ENCODE measurements at places on chromosomes 13 and 19.

DNA sequence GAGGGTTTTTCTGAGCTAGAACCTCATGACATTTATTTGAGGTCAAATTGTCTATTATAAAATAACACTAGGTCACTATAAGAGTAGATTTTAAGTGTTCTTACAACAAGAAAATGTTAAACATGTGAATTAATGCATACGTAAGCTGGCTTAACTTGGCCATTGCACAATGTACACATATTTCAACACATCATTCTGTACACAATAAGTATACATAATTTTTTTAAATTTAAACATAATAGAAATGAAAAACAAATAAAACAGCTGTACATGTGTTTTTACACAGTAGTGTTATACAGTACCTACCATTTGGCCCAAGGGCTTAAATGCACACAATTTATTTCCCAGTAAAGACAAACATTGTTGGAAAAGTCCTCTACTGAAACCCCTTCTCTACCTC is 269.9 kb downstream of the DACH1 start:
- DNase-seq, result no peak

DNA sequence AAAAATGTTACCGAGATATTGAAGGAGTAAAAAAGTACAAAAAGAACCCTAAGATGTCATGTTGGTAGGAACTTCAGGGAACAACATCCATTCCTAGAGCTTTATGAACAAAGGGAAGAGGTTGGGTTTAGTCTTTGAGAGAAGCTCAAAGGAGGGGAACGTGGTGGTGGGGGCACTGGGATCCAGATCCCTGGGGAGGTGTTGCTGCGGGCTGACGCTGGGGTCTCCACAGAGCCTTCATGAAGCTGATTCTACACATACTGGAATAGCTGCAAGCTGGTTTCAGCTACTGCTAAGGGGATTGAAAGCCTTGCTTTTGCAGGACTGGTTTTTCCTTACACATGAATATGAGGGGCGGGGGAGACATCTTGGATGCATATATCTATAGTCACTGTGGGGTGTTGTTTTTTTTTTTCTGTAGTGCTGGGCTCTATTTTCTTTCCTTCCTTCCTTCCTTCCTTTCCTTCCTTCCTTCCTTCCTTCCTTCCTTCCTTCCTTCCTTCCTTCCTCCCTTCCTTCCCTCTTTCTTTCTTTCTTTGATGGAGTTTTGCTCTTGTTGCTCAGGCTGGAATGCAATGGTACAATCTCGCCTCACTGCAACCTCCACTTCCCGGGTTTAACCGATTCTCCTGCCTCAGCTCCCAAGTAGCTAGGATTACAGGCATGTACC is 6.5 kb upstream of the MZF1 start:
- no peak for DNase-seq

GRCh38 chr13:27971236-27971645 is 2.1 kb upstream of the CDX2 start:
- DNase-seq, result no peak

DNA sequence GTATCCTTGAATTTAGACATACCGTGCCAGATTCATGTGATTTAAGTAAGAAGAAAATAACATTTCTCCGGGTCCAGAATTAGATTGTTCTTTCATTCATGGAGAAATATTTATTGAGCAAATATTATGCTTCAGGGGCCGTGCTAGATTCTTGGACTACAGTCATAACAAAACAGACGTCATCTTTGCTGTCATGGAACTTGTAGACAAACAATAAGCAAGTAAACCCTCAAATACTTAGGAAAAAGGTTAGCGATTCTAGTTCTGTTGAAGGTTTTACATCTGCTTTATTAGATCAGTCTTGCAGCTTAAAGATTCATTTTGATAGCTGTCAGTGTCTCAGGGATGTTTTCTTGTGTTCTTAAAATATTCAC is 16.9 kb downstream of the ZNF507 start:
- DNase-seq, result no peak

GRCh38 chr13:99258210-99258860 is at the start of gene GPR18:
GPR18 (minus strand) TSS chr13:99258379; CDS start chr13:99255872, 2,507 bp downstream.
- DNase-seq, result no peak

- no peak for DNase-seq
These were observed 22.0 kb downstream of the NOTCH3 start for GRCh38 chr19:15178629-15179308.

- DNase-seq, result peak; percentile 76
These were observed 436 bp upstream of the BBC3 start for GRCh38 chr19:47231215-47232054.

DNA sequence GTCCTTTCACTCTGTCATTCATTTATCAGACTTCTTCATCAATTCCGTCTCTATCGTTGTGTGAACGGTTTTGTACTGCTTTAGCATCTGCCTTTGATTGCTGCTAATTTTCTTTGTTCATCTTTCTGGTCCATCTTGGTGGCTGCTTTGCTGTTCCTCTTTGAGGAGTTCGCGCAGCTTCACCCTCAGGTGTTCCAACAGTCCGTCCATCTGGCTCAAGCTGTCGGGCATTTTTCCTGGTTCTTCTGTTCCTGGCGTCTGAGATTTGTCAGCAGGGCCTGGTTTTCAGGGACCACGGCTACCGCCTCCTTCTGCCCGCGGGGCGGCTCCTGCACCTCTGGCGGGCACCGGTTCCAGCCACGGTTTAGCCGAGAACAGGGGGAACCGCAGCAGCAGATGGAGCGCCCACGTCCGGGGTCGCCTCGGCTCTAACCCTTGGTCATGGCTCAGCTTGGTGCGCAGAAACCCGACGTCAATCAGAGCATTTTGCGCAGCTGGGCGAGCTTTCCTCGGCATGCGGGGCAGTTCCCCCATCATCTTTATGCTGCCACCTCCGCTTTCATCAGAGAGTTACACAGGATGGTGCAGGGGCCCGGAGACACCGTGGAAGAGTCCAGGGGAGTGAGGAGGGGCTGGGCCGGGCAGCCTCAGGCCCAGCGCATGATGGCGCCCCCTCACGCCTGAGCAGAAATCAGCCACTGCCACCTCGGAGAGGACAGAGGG is 89.5 kb downstream of the ZNF100 start:
- no peak for DNase-seq

- DNase-seq, result peak; percentile 56
These were observed 651 bp downstream of the GAPDHS start for GRCh38 chr19:35533822-35534392.

DNA sequence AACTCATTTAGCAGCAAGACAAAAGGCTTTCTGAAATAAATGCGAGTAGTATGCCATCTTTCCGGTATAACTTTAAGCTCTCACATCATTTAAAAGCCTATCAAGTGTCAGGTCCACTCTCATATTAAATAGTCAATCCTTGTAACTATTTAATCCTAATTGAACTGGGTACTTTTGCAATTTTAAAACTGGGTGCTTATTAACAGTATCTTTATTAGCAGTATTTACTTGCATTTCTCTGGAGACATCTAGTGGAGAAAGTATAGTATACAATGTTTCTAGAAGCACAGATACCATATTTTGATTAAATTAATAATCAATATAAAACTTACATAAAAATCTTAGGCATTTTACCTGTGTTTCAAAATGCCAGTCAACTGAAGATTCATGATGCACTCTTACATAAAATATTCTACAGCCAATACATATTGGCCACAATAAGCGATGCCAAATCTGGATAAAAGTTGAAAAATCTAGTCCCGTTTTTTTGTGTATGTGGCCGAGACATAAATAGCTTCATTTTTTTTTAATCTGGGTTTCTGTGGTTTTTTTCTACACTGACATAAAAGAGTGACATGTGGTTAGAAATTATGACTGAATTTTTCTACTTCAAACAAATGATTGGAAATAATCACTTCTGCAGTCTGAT is 4.3 kb upstream of the POSTN start:
- peak; percentile 0 for DNase-seq

- DNase-seq, result no peak
These were observed 9.6 kb downstream of the C19orf25 start for GRCh38 chr19:1469255-1470054.

DNA sequence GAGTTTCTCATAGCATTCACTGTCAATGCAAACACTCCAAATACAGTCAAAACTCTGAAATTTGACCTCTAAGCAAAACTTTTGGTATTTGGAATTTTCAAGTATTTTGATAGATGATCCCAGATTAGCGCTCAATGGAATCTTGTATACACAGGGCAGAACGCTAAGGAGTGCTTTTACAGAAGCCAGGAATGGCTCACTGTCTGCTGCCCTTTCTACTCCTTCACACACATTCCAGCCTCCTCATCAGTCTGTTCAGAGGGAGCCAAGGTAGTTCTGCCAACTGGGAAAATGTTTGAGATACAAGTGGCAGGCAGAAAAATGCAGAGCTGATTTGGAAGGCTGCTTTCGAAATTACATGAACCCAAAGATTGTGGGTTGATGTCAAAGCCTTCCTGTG is 4.4 kb upstream of the STARD13 start:
- no peak for DNase-seq

- DNase-seq, result no peak
These were observed 10.1 kb downstream of the FUZ start for GRCh38 chr19:49802836-49803528.

DNA sequence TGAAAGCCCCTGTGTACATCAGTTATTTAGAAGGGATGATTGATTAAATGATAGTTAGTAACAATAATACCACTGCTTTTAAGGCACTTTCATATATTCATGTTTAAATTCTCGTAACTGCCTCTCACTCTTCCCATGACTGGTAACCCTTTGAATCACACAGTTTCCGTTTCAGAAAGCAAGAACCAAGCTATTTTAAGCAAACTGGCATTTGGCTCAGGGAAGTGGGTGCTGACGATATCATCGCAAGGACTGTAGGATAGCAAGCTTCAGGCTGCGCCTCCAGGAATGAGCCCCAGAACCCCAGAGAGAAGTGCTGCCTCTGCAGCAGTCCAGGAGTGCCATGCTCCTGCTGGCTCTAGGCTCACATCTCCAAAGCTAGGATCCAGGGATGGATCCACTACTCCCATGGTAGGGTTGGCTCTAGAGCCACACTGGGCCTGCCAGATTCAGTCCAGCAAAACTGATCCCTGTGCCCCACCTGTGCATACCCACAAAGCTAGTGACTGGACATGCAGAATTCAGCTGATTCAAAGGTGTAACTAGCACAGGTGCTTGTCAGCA is 313.5 kb downstream of the SLC7A1 start:
- DNase-seq, result no peak

DNA sequence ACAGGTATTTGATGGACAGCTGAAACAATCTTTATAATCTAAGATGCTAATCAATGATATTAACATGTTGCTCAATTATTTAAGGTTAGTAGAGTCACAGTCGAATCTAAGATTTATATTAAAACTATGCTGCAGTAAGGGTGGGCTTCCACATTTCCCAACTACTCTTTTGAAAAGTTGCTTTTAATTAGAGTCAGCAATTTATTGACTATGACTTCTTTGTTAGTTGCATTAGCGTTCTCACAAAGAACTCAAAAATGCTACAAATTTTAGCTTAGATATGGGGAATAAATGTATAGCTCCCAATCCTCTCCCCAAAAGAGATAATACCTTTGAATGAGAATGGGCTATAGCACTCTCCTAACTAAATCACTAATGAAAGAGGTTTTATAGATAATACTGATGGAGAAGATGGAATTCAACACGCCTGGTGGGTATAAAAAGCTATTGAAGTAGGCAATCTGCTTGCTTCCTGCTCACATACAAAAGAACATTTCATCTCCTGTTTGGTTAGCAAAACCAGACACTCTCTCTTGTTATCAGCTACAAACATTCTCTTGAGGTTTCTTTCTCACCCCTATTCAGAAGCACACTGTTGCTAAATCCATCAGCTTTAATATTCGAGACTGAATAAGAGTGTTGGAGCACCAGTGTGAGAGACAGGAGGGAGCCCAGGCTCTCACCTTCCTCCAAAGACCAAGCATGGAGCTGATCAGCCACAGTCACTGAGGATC is 2.4 kb upstream of the FLT1 start:
- DNase-seq, result no peak

DNA sequence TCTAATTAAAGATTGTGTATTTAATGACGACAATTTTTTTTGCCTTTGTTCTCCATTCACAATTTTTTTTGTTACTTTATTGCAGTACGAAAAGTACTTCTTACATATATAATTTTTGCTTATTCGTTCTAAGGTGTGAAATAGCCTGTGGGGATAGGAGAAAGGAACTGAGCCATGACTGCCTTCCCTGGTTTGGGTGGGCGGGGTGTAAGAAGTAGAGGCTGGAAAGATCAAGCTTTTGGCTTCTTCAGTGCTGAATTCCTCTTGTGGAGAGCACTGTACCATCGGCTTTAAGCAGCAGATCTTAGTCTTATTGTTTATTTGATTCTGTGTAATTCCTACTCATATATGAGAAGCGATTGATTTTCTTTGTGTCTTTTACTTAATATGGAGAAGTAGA is 115.8 kb downstream of the NBEA start:
- DNase-seq, result no peak

DNA sequence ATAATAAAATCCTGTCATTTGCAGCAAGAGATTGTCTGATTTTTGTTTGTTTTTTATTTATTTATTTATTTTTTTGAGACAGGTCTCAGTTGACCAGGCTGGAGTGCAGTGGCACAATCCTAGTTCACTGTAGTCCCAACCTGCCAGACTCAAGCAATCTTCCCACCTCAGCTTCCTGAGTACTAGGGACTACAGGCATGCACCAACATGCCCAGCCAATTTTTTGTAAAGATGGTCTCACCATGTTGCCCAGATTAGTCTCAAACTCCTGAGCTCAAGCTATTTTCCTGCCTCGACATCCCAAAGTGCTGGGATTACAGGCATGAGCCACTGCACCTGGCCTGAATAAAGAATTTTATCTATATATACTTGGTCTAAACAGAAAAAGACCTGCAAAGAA is 17.6 kb downstream of the ZNF233 start:
- DNase-seq, result no peak

- no peak for DNase-seq
These were observed 12.9 kb upstream of the TPT1 start for GRCh38 chr13:45353895-45354294.

GRCh38 chr13:49975826-49976225 is 21.0 kb upstream of the TRIM13 start:
- no peak for DNase-seq

DNA sequence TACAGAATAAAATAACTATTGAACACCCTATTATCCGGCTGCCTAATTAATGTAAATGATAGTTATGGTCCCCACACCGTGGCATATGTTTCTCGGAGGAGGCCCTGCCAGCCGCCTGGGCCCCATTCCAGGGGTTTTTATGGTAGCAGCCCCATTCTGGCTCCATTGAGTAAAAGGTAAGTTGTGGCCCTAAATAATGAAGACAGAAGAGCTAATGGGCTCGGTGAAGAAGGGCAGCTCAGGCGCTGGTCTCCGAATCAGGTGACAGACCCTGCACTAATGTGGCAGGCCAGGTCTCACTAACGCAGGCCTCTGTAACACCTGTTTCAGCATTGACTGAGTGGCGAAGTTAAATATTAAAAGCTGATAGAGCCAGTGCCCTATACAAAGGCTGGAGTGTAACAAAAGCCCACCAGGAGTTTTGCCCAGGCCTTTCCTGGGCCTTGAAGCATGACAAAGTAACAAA is 19.1 kb downstream of the POP4 start:
- no peak for DNase-seq

- DNase-seq, result no peak
These were observed 59.2 kb upstream of the MEDAG start for GRCh38 chr13:30846866-30847265.

- DNase-seq, result no peak
These were observed 198.0 kb downstream of the UQCRFS1 start for GRCh38 chr19:29014857-29015436.

GRCh38 chr19:47032171-47032811 is 12.7 kb downstream of the NPAS1 start:
- peak; percentile 66 for DNase-seq

GRCh38 chr13:40812102-40812501 is 22.7 kb downstream of the SLC25A15 start:
- no peak for DNase-seq

- DNase-seq, result no peak
These were observed 247.1 kb downstream of the DCT start for GRCh38 chr13:94232161-94232950.

- DNase-seq, result no peak
These were observed 84.2 kb downstream of the COL4A2 start for GRCh38 chr13:110391273-110391672.

All from GM12891 (cell line).